Kidney (tissue), 22 donors: ENCODE measurements at places on chromosomes 2 and 18. TPM values are rescaled to one million over a fixed set of nuclear protein-coding genes. Genes with fewer than 3 reads are reported as not detected.

DNA sequence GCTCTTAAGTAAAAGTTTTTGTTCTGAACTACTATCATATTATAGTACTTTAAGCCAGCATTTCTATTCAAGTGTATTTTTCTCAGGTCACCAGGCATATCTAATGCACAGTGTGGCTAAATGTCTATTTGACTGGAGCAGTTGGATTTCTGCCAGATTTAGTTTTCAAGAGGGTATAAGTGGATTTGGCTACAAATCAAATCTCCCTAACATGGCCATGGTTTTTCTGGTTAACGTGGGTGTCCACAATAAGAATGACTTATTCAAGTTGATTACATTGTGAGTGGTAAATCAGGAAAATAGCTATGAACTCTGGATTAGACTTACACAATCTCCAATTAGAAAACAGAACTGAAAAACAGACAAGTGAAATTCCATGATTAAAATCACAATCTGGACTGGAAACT is 5.7 kb upstream of the CHN1 start:
- DNase-seq, result no peak

GRCh38 chr2:29477186-29477585 is 362.0 kb downstream of the CLIP4 start:
- DNase-seq, result no peak

DNA sequence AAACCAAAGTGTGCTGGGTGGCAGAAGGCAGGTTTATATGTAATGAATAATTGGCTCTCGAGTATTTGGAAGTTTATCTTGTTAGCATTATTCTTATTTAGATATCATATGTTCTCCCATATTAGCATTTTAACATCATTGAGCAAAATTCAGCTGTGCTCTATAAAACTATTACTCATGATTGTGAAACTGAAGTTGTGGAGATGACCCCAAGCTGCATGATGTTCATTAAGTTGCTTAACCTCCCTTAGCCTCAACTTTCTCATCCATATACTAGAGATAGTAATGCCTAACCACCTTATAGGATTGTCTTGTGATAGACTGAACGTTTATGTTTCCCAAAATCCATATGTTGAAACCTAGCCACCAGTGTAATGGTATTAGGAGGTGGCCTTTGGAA is 346.3 kb downstream of the SATB2 start:
- no peak for DNase-seq

Gene SNORC
- 2.7 TPM for total RNA-seq

Gene FN1
- total RNA-seq, result 289 TPM

DNA sequence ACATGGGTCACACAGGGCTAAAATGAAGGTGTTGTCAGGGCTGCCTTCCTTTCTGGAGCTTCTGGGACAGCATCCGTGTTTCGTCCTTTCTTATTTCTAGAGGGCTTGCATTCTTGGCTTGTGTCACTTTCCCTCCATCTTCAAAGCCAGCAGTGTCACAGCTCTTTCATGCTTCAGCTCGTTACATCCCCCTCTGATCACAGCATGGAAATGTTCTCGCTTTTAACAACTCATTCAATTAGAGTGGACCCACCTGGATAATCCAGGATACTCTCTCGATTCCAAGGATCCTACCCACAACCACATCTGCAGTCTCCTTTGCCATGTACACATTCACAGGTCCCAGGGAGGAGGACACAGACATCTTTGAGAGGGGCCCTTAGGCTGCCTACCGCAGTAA is 316.2 kb upstream of the FIGN start:
- no peak for DNase-seq

Gene ALPG
- not detected for total RNA-seq

- no peak for DNase-seq
Observed at GRCh38 chr2:176613323-176613987, 344.2 kb downstream of the MTX2 start.

DNA sequence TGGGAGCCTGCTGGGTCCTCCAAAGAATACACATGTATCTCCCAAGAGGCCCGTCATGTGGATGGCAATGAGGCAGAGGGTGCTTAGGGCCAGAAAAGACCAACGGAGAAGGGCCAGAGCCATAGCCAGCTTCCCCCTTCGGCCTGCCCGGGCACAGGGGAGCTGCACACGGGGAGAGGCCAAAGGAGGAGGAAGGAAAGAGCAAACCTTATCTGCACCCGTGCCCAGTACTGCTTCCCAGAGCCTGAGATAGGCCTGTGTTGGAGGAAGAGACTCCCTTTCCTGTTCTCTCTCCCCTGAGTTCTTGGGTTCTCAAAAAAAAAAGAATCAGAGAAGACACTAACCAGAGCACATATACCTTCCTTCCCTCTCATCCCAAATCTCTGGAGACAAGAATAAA is 250.3 kb downstream of the ANAPC1 start:
- DNase-seq, result no peak

GRCh38 chr2:151189125-151189524 is 72.5 kb downstream of the RBM43 start:
- no peak for DNase-seq

DNA sequence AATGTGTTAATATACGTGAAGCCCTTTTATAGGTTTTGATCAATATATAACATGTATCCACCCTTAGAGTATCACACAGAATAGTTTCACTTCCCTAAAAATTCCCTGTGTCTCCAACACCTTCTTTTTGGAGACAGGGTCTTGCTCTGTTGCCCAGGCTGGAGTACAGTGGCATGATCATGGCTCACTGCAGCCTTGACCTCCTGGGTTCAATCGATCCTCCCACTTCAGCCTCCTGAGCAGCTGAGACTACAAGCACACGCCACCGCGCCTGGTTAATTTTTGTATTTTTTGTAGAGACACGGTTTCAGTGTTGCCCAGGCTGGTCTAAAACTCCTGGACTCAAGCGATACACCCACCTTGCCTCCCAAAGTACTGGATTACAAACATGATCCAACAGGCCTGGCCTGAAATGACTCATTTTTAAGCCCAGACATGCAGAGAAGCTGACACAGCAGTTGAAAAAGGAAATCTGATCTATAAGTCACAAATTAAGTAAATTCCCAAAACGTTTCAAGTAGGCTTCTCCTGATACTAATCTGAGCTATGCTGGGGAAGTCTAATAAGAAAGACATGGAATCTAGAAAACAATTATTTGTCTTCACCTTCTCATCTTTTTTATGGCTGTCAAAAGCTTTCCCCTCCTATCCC is 2.9 kb downstream of the DUSP11 start:
- no peak for DNase-seq

- DNase-seq, result no peak
Observed at GRCh38 chr2:145753966-145754365, 1234.0 kb upstream of the ZEB2 start.

- DNase-seq, result no peak
Observed at GRCh38 chr18:76388261-76388660, 106.8 kb downstream of the ZNF516 start.

Gene GPR155
- 7.6 TPM for total RNA-seq

GRCh38 chr18:48742706-48743475 is 204.1 kb downstream of the CTIF start:
- DNase-seq, result peak; percentile 35

GRCh38 chr18:52750995-52751394 is 411.0 kb downstream of the DCC start:
- no peak for DNase-seq

- no peak for DNase-seq
Observed at GRCh38 chr2:95208106-95208505, 785 bp downstream of the ZNF892 start.

DNA sequence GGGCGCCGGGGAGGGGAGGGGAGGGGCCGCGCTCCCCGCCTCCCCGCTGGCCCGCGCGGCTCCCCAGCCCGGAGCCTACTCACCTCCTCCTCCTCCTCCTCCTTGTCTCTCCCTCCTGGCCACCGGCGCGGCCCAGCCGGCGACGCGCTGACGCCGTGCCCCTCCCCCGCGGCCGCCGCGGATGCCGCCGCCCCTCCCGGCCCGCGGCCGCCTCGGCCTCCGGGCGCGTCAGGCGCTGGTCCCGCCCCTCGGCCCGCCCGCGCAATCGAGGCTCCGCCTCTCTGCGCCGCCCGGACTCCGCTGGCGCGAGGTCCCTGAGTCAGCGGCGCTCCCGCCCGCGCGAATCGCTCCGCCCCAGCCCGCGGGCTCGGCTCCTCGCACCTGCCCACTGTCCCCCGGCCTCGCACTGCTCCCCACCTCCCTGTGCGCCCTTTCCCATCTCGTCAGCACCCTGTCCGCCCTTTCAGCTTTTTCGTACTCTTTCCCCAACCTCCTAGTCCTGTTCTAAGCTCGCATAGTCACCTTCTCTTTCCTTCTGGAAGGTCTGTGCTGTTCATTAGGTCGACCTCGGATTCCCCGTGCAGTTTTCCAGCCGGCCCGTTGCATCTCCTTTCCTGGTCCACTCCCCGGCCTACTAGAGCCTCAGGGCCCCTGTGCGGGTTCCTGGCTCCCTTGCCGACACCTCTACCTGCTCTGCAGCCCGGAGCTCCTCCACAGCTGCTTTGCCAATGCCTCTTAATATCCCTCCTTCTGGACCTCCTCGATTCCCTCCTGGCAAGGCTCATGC is 187.4 kb downstream of the ZEB2 start:
- DNase-seq, result peak; percentile 94

DNA sequence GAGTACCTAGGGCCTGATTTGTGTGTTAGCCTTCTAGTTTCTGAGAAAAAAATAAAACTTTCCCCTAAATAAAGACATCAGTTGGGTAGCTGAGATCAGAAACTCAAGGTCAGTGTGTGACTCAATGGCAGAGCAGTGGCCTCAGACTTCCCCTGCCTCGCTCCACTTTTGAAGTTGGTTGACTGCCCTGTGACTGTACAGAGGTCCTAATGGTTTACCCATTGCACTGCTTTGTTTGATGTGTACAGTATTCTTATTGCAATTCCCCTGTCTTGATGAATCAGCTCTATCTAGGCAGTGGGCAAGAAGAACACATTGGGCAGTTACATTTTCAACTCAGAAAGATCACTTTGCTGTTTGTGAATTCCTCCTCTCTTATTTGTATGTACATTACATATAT is 315.7 kb downstream of the KCNS3 start:
- DNase-seq, result no peak

- DNase-seq, result peak; percentile 73
Observed at GRCh38 chr18:4106407-4107033, 348.6 kb downstream of the DLGAP1 start.

GRCh38 chr2:141195087-141195486 is 935.7 kb downstream of the LRP1B start:
- no peak for DNase-seq

DNA sequence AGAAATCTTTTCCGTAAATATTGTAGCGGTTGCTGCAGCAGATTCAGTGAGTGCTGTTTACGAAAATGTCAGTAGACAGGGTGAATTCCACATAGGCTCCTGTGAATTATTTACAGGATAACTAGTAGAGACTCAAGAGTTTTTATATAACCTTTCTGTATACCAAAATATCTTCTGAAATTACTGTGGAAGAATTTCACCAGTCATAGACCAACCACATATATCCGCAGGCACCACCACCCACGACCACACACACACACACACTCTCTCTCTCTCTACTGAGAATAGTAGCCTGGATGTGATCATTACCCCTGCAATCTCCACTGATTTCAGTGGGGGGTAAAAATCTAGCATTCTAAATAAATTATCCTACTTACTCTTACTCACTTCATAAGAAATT is 341.8 kb downstream of the RBM43 start:
- no peak for DNase-seq

DNA sequence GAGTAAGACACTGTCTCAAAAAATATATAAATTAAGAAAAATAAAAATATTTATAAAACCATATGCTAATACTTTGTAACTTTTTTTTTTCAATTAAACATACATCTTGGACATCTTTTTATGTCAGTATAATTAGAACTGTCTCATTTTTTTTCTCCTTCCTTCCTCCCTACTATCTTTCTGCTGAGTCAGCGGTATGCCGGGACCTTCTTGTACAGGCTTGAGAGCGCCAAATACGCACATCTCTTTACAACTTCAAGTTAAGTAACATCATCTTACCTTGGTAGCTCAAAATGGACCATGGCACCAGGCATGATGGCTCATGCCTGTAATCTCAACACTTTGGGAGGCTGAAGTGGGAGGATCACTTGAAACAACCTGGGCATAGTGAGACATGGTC is 153.4 kb downstream of the FAM161A start:
- DNase-seq, result no peak

GRCh38 chr18:48333563-48333962 is 75.6 kb downstream of the ZBTB7C start:
- no peak for DNase-seq

Gene TANK
- total RNA-seq, result 56.1 TPM

Gene HAT1
- total RNA-seq, result 35.8 TPM

DNA sequence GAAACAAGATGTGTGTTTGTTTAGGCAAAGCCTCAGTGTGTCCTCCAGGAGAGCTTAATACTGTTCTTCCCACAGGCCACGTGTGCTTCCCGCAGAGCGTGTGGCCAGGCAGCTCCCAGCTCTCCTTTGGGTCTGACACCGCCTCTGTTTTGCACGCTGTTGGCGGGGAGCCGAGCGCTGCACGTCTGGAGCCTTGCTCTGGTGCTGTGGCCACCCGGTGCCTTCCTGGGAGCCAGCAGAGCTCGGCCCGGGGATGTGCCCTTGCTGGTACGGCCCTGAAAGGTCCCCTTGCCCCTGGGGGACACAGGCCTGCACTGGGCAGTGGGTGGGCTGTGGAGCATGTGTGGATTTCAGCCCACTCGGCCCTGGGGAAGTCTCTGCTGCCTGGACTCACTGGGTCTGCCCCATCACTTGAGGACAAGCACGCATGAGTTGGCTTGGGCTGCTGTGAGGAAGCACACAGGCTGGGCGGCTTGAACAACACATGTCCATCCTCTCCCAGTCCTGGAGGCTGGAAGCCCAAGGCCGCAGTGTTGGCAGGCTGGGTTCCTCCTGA is 160.7 kb upstream of the HDAC4 start:
- DNase-seq, result peak; percentile 24

GRCh38 chr2:28906376-28906775 is 11.9 kb downstream of the WDR43 start:
- DNase-seq, result no peak

DNA sequence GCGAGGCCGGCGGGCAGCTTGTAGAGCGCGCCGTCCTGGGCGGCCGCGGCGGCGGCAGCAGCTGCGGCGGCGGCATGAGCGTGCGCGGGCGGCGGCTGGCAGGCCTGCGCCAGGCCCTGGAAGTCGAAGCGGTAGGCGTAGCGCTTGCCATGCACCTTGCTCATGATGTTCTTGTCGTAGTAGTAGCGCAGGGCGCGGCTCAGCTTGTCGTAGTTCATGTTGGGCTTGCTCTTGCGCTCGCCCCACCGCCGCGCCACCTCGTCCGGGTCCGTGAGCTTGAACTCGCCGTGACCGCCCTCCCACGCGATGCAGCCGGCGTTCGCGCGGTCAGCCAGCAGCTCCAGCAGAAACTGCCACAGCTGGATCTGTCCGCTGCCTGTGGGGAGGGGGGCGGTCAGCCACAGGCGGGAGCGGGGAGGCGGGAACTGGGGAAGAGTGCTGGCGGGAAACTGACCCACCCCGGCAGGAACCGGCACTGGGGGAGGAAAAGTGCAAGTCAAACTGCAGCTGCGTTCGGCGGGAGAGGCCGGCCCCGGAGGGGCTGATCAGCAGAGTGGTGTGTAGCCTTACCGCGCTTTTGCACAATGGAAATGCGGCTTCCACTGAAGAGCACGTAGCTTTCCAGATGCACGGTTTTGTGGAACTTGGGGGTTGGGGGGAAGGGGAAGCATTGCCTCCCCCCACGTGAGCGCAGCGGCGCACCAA is 3.0 kb downstream of the FEV start:
- peak; percentile 68 for DNase-seq

GRCh38 chr2:15120631-15121030 is 440.5 kb downstream of the NBAS start:
- no peak for DNase-seq

GRCh38 chr2:196160101-196160500 is 11.3 kb downstream of the STK17B start:
- no peak for DNase-seq

Gene GPAT2
- 2.7 TPM for total RNA-seq
